ENCODE measurements at places on chromosomes 4 and X.

DNA sequence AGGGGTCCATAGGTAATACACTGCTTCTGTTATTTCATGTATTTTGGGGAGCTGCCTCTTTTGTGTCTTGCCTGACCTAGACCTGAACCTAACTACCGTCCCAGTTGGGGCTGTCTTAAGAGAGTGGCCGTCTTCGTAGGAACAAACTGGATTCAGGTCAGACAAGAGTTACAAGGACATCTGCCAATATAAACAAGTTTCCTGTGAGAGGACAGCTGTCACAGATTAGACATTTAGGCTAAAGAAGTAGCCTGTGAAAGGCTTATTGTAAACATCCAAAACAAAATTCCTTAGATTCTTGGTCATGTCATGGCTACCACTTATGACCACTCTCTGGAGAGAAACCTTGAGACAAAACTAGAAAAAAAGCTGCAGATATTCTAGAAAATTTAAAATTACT, 797.6 kb upstream of the AADAT start:
- DNase-seq, result no peak
- H3K36me3 ChIP-seq, result no peaks in the 10 kb centered on the region
- H3K27me3 ChIP-seq, result no peaks in the 10 kb centered on the region
- H3K4me3 ChIP-seq, result no peak overlapping the region

DNA sequence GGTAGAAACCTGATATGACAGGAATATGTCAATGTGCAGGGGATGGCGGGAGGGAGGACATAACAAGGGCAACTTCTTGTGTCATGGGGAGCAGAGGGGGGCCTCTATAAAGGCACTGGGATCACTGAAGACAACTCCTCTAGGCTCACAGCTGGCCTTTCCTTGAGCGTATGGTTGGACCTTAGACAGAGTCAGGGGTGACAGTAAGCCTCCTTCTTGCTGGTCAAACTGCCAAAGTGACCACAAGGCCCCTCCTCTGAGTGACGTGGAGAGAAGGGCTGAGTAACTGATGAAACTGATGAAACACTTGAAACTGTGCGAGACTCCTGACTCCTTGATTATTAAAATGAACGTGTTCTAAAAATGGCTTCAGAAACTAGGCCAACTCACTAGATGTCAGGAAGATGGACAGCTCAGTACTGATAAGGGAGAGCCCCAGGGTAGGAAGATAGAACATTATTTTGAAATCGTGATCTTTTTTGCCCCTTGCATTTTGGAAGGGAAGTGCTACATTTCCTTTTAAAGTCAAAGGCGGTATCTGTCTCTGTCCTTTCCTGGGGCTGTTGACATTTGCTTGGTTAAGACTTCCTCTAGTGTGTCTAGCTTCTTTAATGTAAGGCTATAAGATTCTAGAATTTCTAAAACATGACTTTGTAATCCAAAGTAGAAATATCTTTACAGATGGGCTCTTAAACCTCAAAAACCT, 1.6 kb downstream of the RAB33A start:
- no peak overlapping the region for H3K4me3 ChIP-seq
- H3K27ac ChIP-seq, result peak overlapping the region; percentile 58
- H3K27me3 ChIP-seq, result no peaks in the 10 kb centered on the region
- DNase-seq, result no peak

DNA sequence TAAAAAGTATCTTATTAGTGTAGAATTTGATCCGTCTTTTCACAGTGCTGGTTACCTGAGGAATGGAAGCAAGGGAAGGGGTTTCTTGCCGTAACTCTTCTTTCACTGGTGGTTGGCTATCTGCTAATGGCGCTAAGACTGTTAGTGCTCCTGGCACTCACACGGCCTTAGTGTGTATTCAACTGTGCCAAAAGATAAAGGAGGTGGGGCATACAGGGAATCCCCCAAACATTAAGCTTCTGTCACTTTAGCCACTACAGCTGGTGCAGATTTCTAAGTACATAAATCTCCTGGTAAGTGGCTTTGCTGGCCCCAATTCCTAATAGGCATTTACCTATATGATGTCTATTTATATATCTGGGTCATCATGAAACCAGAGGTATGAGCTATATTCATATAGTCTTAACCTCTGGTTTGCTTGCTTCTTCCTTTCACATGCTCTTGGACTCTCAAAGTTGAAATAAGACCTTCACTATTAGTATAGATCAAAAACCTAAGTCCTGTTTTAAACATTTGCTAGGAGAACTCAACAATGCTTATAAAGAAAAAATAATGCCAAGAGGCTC, 95.1 kb downstream of the TSPAN7 start:
- DNase-seq, result no peak
- H3K27ac ChIP-seq, result no peak overlapping the region
- no peak overlapping the region for H3K4me3 ChIP-seq
- H3K27me3 ChIP-seq, result no peaks in the 10 kb centered on the region
- H3K4me1 ChIP-seq, result no peaks in the 10 kb centered on the region

GRCh38 chr4:109994415-109994827, 81.7 kb downstream of the EGF start:
- H3K27ac ChIP-seq, result no peak overlapping the region
- DNase-seq, result no peak
- no peaks in the 10 kb centered on the region for H3K4me1 ChIP-seq
- no peak overlapping the region for H3K4me3 ChIP-seq
- H3K27me3 ChIP-seq, result no peaks in the 10 kb centered on the region

DNA sequence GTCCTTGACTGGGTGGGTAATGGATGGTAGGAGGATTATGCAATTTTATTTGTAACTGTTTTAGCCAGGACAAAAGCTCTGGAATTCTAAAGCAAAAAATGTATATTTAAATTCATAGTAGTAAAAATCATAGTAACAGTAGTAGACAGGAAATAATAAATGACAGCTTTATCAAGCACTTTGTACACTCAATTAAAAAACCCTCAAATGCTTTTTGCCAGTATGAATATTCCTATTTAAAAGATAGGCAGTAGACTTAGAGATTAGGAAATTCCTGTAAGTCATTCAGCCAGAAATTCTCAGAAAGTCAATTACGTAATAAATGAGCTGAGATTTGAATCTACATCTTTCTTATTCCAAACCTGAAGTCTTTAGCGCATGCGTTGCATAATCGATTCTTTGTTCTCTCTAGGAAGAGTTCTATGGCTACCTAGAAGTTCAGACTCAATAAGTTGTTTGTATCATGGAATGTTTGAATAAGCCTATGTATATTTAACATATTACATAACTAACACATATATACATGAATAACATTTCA, 2.5 kb downstream of the AADAT start:
- no peak for DNase-seq
- H3K27me3 ChIP-seq, result no peaks in the 10 kb centered on the region
- H3K27ac ChIP-seq, result no peak overlapping the region
- H3K4me3 ChIP-seq, result no peak overlapping the region
- H3K36me3 ChIP-seq, result no peaks in the 10 kb centered on the region

- no peak overlapping the region for H3K4me3 ChIP-seq
- H3K27me3 ChIP-seq, result no peaks in the 10 kb centered on the region
These were observed 371.6 kb upstream of the EMCN start for GRCh38 chr4:100889401-100889800.

DNA sequence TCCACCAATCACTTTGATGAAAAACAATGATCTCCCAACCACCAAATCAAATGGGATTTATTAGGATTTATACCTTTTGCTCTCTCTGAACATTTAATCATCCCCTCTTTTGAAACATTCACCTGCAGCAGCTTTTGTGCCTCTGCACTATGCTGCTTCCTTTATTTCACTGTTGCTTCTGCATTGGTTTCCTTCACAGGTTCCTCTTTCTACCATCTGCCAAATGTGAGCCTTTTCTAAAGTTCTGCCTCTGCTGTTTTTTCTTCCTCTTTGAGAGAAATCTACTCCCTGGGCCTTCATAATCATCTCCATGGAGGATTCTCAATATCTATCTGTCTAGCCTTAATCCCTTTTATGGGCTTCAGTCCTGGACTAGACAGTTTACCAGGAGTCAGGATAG, 24.7 kb downstream of the CUL4B start:
- no peak overlapping the region for H3K4me3 ChIP-seq
- no peak for DNase-seq
- H3K27me3 ChIP-seq, result no peaks in the 10 kb centered on the region

DNA sequence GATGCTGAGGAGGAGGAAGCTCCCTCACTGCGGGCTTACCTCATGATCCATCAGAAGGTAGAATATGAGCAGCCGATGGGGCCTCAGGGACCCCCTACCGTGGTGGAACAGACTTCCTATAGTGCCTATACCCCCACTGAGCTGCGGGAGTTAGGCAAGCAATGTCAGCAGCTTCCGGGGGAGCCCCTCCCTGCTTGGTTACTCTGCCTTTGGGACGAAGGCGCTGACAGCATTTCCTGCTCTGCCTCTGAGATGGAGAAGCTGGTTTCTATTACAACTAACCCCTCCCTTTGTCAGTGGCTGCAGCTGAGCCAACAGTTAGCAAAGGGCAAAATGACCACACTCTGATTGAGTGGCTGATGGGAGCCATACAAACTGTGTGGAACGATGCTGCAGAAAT, 430.7 kb downstream of the IDS start:
- no peaks in the 10 kb centered on the region for H3K4me1 ChIP-seq
- H3K27ac ChIP-seq, result no peak overlapping the region
- no peak overlapping the region for H3K4me3 ChIP-seq
- H3K36me3 ChIP-seq, result no peaks in the 10 kb centered on the region
- no peaks in the 10 kb centered on the region for H3K27me3 ChIP-seq

- peak overlapping the region; percentile 47 for H3K27ac ChIP-seq
- peaks cover 40% of the 10 kb centered on the region for H3K4me1 ChIP-seq
- no peak overlapping the region for H3K4me3 ChIP-seq
These were observed 5.5 kb upstream of the USP53 start for GRCh38 chr4:119207051-119207450.

- peaks cover 7% of the 10 kb centered on the region for H3K4me1 ChIP-seq
- no peaks in the 10 kb centered on the region for H3K36me3 ChIP-seq
- no peaks in the 10 kb centered on the region for H3K27me3 ChIP-seq
These were observed at the start of gene RAB39B for GRCh38 chrX:155263854-155264628. Gene RAB39B, minus strand, starts transcription at chrX:155264491. Its CDS starts 203 bp downstream, at chrX:155264288.

DNA sequence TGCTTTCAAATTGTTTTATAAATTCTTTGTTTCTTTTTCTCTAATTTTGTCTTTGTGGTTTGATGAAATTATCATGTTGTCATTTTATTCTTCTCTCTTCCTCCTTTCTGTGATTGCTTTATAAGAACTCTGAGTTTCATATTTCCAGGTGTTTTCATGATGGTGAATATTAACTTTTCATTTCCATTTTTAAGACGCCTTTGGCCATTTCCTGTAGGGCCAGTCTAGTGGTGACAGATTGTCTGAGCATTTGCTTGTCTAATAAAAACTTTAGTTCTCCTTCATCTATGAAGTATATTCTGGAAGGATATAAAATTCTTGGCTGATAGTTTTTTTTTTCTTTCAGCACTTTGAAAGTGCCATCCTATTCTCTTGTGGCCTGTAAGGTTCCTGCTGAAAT, 128.1 kb downstream of the FAM13A start:
- H3K36me3 ChIP-seq, result no peaks in the 10 kb centered on the region
- no peak for DNase-seq
- H3K4me1 ChIP-seq, result no peaks in the 10 kb centered on the region
- H3K27ac ChIP-seq, result no peak overlapping the region
- H3K4me3 ChIP-seq, result no peak overlapping the region

GRCh38 chr4:53987761-53988171, 76.6 kb downstream of the CHIC2 start:
- H3K4me1 ChIP-seq, result no peaks in the 10 kb centered on the region
- no peaks in the 10 kb centered on the region for H3K27me3 ChIP-seq
- H3K36me3 ChIP-seq, result no peaks in the 10 kb centered on the region
- H3K4me3 ChIP-seq, result no peak overlapping the region

- H3K27ac ChIP-seq, result peak overlapping the region; percentile 93
- H3K4me3 ChIP-seq, result peak overlapping the region; percentile 91
- no peak for DNase-seq
- peaks cover 26% of the 10 kb centered on the region for H3K4me1 ChIP-seq
These were observed 339 bp downstream of the TBC1D9 start for GRCh38 chr4:140755774-140756318.

GRCh38 chr4:47876310-47876709, 38.1 kb downstream of the NFXL1 start:
- no peaks in the 10 kb centered on the region for H3K4me1 ChIP-seq
- no peak for DNase-seq
- H3K36me3 ChIP-seq, result peaks cover 46% of the 10 kb centered on the region
- H3K27ac ChIP-seq, result no peak overlapping the region
- H3K4me3 ChIP-seq, result no peak overlapping the region

GRCh38 chr4:167176723-167177367, 57.4 kb downstream of the SPOCK3 start:
- H3K27me3 ChIP-seq, result no peaks in the 10 kb centered on the region
- H3K27ac ChIP-seq, result no peak overlapping the region
- H3K4me1 ChIP-seq, result no peaks in the 10 kb centered on the region
- H3K4me3 ChIP-seq, result no peak overlapping the region
- H3K36me3 ChIP-seq, result no peaks in the 10 kb centered on the region

DNA sequence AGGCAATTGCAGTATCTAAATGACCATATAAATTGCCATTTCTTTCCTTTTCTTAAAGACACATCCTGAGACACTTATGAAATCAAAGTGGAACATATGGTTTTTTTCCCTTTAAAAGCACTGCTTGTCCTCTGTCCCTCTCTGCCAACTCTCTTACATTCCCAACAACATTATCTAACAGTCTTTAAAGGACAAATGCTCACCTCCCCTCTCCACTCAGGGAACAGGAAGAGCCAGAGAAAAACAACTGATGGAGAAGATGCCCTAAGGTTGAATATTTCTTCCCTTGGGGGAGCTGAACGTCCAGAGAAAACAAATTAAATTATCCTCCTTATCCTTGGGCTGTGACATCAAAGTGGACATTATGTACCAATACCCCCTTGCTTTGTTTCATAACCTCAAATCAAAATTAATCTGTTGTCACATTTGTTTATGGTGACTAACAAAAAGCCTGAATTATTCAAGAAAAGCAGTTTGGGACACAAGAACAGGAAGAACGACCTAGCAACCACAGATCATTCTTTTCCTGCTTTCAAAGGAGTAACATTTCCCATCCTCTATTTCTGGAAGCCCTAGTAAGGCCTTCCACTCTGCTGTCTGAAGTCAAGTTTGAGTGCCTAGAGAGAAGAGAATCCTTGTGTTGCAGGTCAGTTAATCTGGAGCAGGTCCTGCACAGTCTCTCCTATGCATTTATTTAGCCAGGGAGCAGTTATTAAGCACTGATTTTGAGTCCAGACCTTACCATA, 52.6 kb upstream of the PAGE1 start:
- H3K27me3 ChIP-seq, result no peaks in the 10 kb centered on the region
- H3K27ac ChIP-seq, result no peak overlapping the region
- no peaks in the 10 kb centered on the region for H3K36me3 ChIP-seq

DNA sequence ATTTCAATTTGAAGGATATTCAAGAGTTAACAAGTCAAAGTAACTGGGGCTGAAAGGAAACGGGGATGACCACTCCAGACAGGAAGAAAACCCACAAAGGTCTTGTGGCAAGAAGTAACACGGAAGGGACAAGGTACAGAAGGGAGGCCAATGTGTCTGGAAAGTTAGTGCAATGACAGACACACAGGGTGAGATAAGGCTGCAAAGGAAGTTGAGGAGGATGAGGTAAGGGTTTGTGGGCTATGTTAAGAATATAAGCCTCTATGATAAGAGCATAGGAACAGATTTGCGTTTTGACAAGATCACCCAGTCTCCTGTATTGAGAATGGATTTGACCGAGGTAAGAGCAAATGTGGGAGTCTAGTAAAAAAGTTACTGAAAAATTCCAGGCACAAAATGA, 21.9 kb upstream of the EMCN start:
- no peak overlapping the region for H3K27ac ChIP-seq
- H3K4me1 ChIP-seq, result no peaks in the 10 kb centered on the region
- H3K36me3 ChIP-seq, result no peaks in the 10 kb centered on the region
- no peaks in the 10 kb centered on the region for H3K27me3 ChIP-seq
- DNase-seq, result no peak
- no peak overlapping the region for H3K4me3 ChIP-seq

GRCh38 chr4:80424225-80424581, 88.7 kb downstream of the CFAP299 start:
- H3K4me1 ChIP-seq, result no peaks in the 10 kb centered on the region
- H3K4me3 ChIP-seq, result no peak overlapping the region
- DNase-seq, result no peak
- no peak overlapping the region for H3K27ac ChIP-seq

Measured in esophagus muscularis mucosa (tissue), 4 donors.